ENCODE measurements at places on chromosomes 4 and X. TPM values are rescaled to one million over a fixed set of nuclear protein-coding genes. Genes with fewer than 3 reads are reported as not detected.

GRCh38 chrX:143800150-143800549, 79.6 kb upstream of the SPANXN2 start:
- H3K27ac ChIP-seq, result no peak overlapping the region
- H3K36me3 ChIP-seq, result no peaks in the 10 kb centered on the region
- no peaks in the 10 kb centered on the region for H3K4me1 ChIP-seq
- H3K27me3 ChIP-seq, result no peaks in the 10 kb centered on the region
- DNase-seq, result no peak
- H3K4me3 ChIP-seq, result no peak overlapping the region

DNA sequence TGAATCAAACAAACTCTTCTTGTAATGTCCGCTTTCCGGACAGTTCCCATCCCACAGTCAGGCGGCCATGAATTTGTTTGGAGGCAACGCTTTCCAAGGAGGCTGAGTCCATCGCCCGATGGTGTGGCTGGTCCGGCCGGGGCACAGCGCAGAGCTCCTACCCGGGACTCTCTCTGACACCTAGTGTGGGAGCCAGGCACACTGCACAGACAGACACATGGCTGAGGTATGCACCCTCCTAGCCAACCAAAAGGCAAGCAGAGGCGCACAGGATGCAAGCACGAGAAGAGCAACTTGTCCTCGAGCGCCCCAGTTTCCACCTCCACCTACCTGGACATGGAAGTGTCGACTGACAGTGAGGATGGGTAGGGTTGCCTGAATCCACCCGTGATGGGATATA, 87.5 kb downstream of the LEF1 start:
- H3K36me3 ChIP-seq, result no peaks in the 10 kb centered on the region
- no peak overlapping the region for H3K27ac ChIP-seq
- DNase-seq, result no peak
- H3K4me3 ChIP-seq, result no peak overlapping the region

The SOD3 gene
- 14.0 TPM for total RNA-seq

DNA sequence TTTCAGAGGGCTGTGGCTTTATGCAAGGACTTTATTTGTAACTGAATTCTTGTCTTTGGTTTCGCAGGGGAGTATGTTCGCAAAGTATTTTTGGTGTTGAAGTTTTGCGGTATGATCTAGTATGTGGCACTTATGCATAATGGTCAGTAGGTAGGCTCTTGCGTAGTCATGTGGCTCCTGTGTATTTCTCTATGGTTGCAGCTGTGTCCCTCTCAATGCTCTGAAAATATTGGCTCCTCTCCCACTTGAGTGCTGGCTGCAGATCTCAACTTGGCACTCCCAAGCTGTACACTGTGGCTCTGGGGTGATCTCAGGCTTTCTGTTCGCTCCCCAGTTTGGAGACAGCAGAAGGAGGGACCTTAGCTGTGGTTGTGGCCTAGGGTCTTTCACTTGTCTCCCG, 24.8 kb downstream of the ARMCX5 start:
- no peaks in the 10 kb centered on the region for H3K4me1 ChIP-seq
- no peak overlapping the region for H3K4me3 ChIP-seq
- no peaks in the 10 kb centered on the region for H3K36me3 ChIP-seq
- H3K27me3 ChIP-seq, result no peaks in the 10 kb centered on the region

- no peak overlapping the region for H3K27ac ChIP-seq
- H3K27me3 ChIP-seq, result no peaks in the 10 kb centered on the region
- no peaks in the 10 kb centered on the region for H3K36me3 ChIP-seq
- no peaks in the 10 kb centered on the region for H3K4me1 ChIP-seq
Observed at GRCh38 chrX:37922928-37923327, 75.6 kb upstream of the DYNLT3 start.

The TMEM271 gene
- not detected for total RNA-seq

DNA sequence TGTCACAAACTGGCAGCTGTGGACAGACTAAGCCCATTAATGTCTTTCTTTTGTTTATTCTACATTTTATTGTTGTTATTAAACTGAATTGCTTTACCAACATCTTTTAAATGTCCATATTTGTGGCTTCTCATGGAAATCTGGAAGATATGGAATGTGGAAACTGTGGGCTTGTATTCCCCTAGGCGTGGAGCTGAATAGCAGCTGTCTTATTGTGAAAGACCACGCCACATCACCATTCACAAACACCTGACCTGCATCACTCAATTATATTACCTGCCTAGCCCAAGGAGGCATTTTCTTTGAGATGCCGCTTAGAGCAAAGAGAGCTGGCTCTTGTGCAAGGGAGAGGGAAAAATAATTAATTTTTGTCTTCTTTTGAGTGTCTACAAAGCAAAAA, 96.9 kb upstream of the GPRIN3 start:
- no peak for DNase-seq
- H3K36me3 ChIP-seq, result no peaks in the 10 kb centered on the region
- H3K4me3 ChIP-seq, result no peak overlapping the region
- no peaks in the 10 kb centered on the region for H3K4me1 ChIP-seq
- no peaks in the 10 kb centered on the region for H3K27me3 ChIP-seq

The RNF150 gene
- total RNA-seq, result 9.9 TPM

GRCh38 chrX:2577844-2578466, 77.2 kb upstream of the DHRSX start:
- no peak overlapping the region for H3K4me3 ChIP-seq
- H3K36me3 ChIP-seq, result no peaks in the 10 kb centered on the region
- DNase-seq, result no peak
- H3K27ac ChIP-seq, result no peak overlapping the region
- H3K4me1 ChIP-seq, result no peaks in the 10 kb centered on the region

- H3K27me3 ChIP-seq, result no peaks in the 10 kb centered on the region
- no peak for DNase-seq
- H3K36me3 ChIP-seq, result no peaks in the 10 kb centered on the region
- no peaks in the 10 kb centered on the region for H3K4me1 ChIP-seq
- H3K27ac ChIP-seq, result peak overlapping the region; percentile 52
- H3K4me3 ChIP-seq, result peak overlapping the region; percentile 41
Observed at GRCh38 chr4:5710065-5710960, 688 bp upstream of the EVC start.

DNA sequence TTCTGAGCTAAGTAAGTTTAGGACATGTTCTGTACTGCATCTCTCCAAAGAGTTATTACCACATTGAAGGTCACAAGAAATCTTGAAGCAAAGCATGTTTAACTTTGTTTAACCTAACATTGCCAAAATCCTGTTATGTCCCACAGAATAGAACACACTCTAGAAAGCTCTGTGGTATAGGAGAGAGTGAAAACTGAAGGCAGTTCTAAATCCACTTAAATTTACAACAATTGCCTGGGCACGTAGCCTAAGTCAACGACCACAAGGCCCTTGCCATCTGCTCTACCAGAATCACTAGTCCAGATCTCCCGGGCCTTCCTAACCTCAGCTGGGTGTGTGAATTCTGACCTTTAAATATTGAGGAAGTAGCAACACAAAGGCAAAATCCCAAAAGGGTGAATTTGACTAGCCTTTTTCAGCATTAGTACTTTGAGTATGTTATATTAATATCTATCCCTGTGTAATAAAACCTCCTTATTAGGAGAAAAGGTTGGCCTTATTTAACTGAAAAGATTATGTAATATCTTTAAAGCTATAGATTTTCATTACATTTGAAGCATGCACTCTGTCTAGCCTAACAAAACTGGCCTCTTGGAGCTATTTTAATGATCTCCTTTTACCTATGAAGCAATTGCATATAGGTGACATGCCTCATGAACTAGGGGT, 4.5 kb upstream of the MAML3 start:
- no peak overlapping the region for H3K27ac ChIP-seq
- H3K27me3 ChIP-seq, result no peaks in the 10 kb centered on the region
- H3K36me3 ChIP-seq, result no peaks in the 10 kb centered on the region
- no peaks in the 10 kb centered on the region for H3K4me1 ChIP-seq

The CLDN34 gene
- not detected for total RNA-seq

DNA sequence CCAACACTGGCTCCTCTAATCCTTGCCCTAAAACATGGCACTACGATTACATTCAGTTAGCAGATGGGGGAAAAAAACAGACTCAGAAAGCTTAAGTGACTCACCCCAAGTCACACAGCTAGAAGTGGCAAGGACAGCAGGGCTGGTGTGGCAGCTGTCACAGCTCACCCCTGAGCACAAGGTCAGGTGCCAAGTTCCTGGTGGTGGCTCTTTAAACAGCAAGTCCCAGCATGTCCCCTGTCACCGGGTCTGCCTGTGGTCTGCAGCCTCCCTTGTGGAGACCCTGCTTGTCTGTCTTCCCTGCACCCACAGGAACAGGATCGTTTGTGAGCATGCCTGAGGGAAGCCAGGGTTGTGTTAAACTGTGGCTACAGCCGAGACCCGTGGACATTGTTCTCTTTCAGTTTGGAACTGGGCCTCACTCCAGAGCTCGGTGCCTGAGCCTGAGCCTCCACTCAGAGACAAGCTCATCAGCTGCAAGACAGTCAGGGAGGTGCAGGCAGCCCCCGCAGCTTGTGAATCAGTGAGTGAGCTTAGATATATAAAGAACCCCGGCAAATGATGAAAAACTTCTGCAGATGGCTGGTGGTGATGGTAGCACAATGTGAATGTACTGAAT, 260.8 kb downstream of the BCOR start:
- no peaks in the 10 kb centered on the region for H3K36me3 ChIP-seq
- DNase-seq, result no peak
- no peak overlapping the region for H3K27ac ChIP-seq
- no peak overlapping the region for H3K4me3 ChIP-seq
- no peaks in the 10 kb centered on the region for H3K27me3 ChIP-seq

DNA sequence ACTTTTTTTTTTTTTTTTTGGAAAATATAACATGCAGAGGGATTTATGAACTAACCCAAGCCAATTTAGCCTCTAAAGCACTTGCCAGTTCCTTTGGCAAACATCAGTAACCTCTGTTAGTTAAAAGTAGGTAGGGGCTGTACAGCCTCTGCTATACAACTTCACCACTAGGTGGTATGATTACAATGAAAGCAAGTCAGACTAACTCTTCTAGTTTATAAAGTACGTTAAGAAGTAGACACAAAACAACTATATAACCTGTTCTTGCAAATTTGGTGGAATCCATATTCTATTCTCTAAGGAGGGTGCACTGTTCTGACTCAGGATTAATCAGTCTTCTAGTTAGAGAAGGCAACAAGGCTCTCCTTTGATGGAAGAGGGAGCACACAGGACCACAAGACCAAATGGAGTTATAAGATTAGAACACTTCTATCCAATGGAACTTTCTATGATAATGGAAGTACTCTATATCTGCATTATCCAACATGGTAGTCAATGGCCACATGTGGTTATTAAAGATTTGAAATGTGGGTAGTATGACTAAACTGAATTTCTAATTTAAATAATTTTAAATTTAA, 12.8 kb downstream of the AIMP1 start:
- no peak overlapping the region for H3K4me3 ChIP-seq
- H3K27ac ChIP-seq, result no peak overlapping the region
- H3K4me1 ChIP-seq, result no peaks in the 10 kb centered on the region
- peaks cover 82% of the 10 kb centered on the region for H3K36me3 ChIP-seq

DNA sequence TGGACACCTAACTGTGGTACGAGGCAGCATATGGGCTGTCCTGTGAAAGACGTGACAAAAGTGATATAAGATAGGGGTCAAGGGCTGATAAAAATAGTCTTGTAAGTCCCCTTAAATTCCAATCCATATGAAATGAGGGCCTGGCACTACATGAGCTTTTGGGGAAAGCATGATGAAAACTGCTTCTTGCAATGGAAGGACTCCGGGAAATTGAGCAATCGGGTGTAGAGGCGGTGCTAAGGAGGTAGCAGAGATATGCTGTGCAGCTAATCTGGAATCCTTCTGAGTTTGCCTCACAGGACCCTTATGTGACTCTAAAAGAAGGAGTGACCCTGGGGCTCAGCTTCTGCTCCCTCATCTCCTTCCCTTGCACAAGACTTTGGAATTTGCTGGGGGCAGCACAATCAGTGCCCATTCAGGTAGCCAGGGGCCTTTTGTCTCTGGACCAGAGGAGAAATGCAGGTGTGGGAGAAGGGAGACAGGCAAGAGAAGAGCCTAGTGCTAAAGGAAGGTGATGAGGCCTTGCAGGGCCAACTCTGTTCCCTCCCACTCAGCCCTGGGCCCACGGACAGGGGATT, 12.8 kb downstream of the CLDN2 start:
- no peaks in the 10 kb centered on the region for H3K36me3 ChIP-seq
- DNase-seq, result peak; percentile 50
- H3K4me3 ChIP-seq, result no peak overlapping the region
- peak overlapping the region; percentile 76 for H3K27ac ChIP-seq

GRCh38 chr4:71338846-71339593, at the start of gene SLC4A4:
SLC4A4 (plus strand) TSS chr4:71339020.
- DNase-seq, result no peak
- H3K27ac ChIP-seq, result no peak within 1 kb of the TSS
- H3K27me3 ChIP-seq, result no peaks in the 10 kb centered on the region
- no peaks in the 10 kb centered on the region for H3K36me3 ChIP-seq
- no peaks in the 10 kb centered on the region for H3K4me1 ChIP-seq

DNA sequence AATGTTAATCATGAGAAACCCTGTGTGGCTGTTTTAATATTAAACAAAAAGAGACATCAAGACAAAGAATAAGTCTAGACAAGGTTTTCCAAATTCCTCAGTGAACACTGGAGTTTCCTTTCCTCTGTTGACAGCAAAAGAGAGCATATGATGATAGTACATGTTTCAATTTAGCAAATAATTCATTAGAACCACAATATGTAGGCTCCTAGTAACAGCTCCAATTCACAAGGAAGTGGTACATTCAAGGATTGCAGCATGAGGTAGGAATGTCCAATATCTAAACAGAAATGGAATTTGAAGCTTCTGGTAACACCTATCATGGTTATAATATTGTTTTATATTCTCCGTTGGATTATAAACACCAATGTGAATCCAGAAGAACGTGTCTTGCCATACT, 203.8 kb upstream of the TECRL start:
- no peak overlapping the region for H3K4me3 ChIP-seq
- H3K36me3 ChIP-seq, result no peaks in the 10 kb centered on the region
- H3K27me3 ChIP-seq, result no peaks in the 10 kb centered on the region
- DNase-seq, result no peak
- H3K4me1 ChIP-seq, result no peaks in the 10 kb centered on the region
- H3K27ac ChIP-seq, result no peak overlapping the region

The USP26 gene
- total RNA-seq, result not detected

All from Peyer's patch (tissue), 4 donors.